ENCODE measurements at places on chromosomes 6 and 20.
A peak's percentile ranks its signal among the peaks of the same experiment; 100 is the strongest.

DNA sequence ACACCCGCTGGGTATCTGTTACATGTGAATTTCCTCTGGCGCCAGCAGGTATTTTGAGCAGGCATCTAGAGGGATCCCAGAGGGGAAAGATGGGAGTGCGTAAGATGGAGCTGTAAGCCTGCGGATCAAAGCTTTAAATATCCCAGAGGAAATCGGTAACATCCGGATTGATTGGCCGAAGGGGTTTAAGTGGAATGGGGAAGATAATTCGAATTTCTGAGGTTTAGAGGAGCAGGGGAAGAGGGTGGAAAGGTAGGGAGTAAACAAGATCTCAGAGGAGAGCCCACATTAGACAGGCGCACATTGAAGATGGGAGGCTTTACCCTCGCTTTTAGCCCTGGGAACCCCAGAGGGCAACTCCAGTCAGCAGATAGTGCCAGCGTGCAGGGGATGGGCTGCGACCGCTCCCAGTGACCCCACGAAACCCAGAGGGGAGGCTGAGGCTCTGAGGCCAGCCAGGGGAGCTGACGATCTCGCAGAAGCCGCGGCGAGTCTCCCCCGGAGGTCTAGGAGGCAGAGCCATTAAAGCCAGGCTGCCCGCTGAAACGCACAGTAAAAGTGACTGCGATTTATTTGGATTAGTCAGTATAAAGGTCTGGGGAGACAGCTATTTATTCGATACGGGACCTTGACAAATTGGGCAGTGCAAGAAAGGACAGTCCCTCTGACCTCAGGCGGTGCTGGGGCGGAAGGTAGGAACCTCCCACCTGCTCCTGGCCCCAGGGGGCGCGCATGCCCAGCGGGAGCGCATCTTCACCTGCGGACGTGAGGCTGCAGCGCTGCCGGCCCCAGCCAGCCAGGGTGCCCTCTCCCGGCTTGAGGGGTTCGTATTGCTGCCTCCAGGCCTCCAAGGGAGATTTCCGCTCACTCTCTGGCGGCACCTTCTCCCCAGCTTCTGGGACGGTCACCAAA lies 34.3 kb upstream of the TCF21 start:
- DNase-seq, result no peak

- no peak for DNase-seq
Observed at GRCh38 chr6:142210606-142211005, 63.5 kb downstream of the VTA1 start.

- DNase-seq, result no peak
Observed at GRCh38 chr6:7833751-7834070, 76.9 kb downstream of the TXNDC5 start.

- no peak for DNase-seq
Observed at GRCh38 chr6:147099974-147100373, 104.2 kb upstream of the STXBP5 start.

- no peak for DNase-seq
Observed at GRCh38 chr6:81977486-81977885, 225.0 kb upstream of the TENT5A start.

DNA sequence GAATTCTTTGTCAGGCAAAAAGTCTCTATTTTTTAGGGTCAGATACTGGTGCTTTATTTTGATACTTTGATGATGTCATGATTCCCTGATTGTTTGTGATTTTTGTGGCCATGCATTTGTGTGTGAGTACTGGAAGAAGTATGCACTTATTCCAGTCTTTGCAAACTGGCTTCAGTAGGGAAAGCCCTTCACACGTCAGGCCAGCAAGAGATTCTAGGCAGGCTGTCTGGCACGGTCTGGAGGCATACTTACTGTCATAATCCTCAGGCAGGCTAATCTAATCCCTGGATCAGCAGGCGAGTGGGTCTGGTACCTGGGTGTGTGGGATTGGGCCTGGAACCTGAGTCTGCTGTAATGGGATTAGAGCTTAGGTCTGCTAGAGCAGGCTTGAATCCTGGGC lies 391.8 kb upstream of the MMS22L start:
- no peak for DNase-seq

DNA sequence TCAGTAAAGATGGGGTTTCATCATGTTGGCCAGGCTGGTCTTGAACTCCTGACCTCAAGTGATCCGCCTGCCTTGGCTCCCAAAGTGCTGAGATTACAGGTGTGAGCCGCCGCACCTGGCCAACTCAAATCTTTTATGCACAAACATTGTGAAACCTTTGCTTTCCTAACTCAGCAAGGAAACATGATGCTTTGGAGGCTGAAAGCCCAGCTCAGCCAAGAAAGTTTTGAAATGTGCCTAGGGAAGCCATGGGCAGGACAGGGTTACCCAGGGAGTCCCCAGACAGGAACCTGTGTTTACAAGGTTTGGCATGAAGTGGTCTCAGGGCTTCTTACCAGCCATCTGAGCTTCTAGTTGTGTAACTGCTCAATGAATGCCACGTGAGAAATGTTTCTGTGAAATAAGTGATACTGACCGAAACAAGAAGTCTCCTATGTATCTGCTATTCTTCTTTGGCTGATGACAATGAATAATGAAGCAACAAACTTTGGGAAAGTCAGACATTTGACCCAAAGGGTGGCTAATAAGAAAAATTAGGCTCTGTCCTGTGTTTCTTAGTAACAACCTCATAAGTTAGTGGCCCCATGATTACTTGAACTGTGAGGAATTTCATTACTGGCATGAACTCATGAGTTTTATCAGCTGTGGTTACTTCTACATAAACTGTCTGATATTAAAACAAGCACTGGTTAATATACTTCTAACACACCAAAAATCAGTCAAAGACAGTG lies 163.5 kb downstream of the KIF6 start:
- no peak for DNase-seq

- DNase-seq, result peak; percentile 51
Observed at GRCh38 chr20:40962733-40963504, 65.7 kb upstream of the TOP1 start.

GRCh38 chr6:35081426-35081851 lies 59.7 kb downstream of the TCP11 start:
- no peak for DNase-seq
